ENCODE measurements at places on chromosomes 11 and 22. TPM values are rescaled to one million over a fixed set of nuclear protein-coding genes. Genes with fewer than 3 reads are reported as not detected.

The OR5M11 gene
- not detected for total RNA-seq

DNA sequence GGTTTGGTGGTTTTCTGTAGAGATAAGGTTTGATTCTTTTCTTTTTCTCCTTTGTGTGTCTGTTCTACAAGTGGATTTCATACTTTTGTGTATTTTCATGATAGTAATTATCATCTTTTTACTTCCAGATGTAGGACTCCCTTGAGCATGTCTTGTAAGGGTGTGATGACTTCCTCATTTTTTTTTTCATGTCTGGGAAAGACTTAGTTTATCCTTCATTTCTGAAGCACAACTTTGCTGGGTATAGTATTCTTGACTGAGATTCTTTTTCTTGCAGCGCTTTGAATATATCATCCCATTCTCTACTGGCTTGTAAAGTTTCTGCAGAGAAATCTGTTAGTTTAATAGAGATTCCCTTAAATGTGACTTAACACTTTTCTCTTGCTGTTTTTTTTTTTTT lies 32.9 kb downstream of the MADD start:
- no peaks in the 10 kb centered on the region for H3K27me3 ChIP-seq
- H3K4me1 ChIP-seq: no peaks in the 10 kb centered on the region
- H3K36me3 ChIP-seq: peaks cover 2% of the 10 kb centered on the region
- no peak for DNase-seq
- H3K27ac ChIP-seq: no peak overlapping the region

- no peak for DNase-seq
- H3K4me3 ChIP-seq: no peak overlapping the region
- no peak overlapping the region for H3K27ac ChIP-seq
- peaks cover 8% of the 10 kb centered on the region for H3K4me1 ChIP-seq
- no peaks in the 10 kb centered on the region for H3K36me3 ChIP-seq
Measured at GRCh38 chr11:128720522-128720985, 26.7 kb downstream of the FLI1 start.

GRCh38 chr11:120137611-120138521 lies at the start of gene TRIM29:
Gene TRIM29, minus strand, starts transcription at chr11:120138113. Its CDS starts 82 bp downstream, at chr11:120138031.
- DNase-seq: no peak
- peaks cover 16% of the 10 kb centered on the region for H3K27me3 ChIP-seq
- H3K4me1 ChIP-seq: no peaks in the 10 kb centered on the region
- H3K4me3 ChIP-seq: no peak within 1 kb of the TSS
- H3K27ac ChIP-seq: no peak within 1 kb of the TSS
- H3K36me3 ChIP-seq: no peaks in the 10 kb centered on the region

- H3K27me3 ChIP-seq: peaks cover 4% of the 10 kb centered on the region
- H3K27ac ChIP-seq: no peak overlapping the region
- no peaks in the 10 kb centered on the region for H3K4me1 ChIP-seq
- no peaks in the 10 kb centered on the region for H3K36me3 ChIP-seq
- no peak overlapping the region for H3K4me3 ChIP-seq
- DNase-seq: no peak
Measured at GRCh38 chr11:35479731-35480130, 45.7 kb downstream of the PAMR1 start.

DNA sequence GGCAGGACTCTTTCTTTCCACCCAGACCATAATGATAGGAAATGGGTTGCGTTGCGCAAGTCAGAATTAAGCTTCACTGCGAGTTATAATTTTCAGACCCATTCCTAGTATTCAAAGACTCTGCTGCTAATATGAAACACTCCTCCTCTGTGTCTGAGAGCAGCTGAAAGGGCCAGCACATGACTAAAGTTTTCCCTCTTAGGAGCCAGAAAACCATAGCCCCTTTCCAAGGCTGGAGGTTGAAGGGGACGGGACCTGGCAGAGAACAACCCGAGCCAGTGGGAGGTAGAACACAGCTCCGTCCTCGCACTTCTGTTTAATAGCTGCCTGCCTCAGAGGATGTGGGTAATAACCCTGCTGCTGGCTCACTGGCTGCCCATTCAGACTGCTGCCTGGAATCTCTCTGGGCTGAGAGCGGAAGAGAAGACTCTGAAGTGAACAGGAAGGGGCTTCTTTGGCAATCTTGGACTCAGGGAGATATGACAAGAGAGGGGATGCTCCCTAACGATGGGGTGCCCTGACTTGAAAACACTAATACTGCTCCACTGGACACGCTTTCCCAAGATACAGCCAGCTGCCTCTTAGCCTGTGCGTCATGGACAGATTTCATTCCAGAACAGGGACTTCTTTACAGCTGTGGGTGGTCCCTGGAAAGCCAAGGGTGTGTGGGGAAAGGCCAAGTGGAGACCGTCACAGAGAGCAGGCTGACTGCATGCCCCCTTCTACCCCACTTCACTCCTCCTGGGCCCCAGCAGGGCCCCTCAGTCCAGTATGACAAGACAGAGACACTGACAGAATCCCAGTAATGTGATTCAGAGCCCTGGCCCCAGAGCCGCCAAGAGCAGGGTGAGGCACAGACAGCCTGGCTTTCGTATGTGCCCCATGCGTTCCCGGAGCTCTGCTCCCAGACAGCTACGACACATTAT lies 156.9 kb downstream of the FEZ1 start:
- no peaks in the 10 kb centered on the region for H3K4me1 ChIP-seq
- H3K27me3 ChIP-seq: peaks cover 10% of the 10 kb centered on the region
- no peak overlapping the region for H3K27ac ChIP-seq
- H3K4me3 ChIP-seq: no peak overlapping the region
- no peaks in the 10 kb centered on the region for H3K36me3 ChIP-seq
- DNase-seq: no peak

All from Panc1 (cell line).